ENCODE measurements at places on chromosomes 12 and 14.

GRCh38 chr14:60648934-60649874, at the start of gene SIX1:
Gene SIX1, minus strand, starts transcription at chr14:60649477. Its CDS starts 288 bp downstream, at chr14:60649189.
- DNase-seq, result no peak

DNA sequence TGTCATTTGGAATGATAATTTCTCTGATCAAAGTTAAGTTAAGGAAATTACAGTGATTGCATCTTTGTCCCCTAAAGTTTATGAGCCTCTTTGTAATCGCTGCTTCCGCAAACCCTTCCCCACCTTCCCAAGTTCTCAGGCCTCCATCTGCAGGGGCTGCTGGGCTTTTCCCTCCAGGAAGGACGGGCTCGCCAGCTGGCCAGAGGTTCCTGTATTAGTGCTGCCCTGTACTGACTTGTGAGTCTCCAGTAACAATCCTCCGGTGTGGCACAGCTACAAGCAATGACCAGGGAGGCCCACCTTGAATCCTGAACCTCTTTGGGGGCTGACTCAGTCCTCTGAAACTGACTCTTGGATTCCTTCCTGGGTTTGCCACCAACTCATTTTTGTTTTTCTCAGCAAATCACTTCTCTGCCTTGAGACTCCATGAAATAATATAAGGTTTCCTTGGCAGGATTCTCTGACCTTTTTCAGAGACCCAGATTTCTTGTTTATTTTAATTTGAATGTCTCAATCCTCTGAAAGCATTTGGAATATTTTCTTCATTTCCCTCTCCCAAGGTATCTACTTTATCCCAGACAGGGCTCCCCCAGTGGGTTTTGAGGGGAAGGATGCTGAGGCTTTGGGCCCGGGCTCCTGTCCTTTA, 398.6 kb downstream of the ZFP36L1 start:
- DNase-seq, result no peak

GRCh38 chr12:1080520-1081223, 89.6 kb downstream of the ERC1 start:
- no peak for DNase-seq

- DNase-seq, result no peak
These were observed 46.0 kb upstream of the DYNC1H1 start for GRCh38 chr14:101918065-101918989.

GRCh38 chr12:53231921-53232645, at the start of gene RARG:
Gene RARG, minus strand, starts transcription at chr12:53232209. Its CDS starts 4,664 bp downstream, at chr12:53227545.
- DNase-seq, result peak; percentile 69

DNA sequence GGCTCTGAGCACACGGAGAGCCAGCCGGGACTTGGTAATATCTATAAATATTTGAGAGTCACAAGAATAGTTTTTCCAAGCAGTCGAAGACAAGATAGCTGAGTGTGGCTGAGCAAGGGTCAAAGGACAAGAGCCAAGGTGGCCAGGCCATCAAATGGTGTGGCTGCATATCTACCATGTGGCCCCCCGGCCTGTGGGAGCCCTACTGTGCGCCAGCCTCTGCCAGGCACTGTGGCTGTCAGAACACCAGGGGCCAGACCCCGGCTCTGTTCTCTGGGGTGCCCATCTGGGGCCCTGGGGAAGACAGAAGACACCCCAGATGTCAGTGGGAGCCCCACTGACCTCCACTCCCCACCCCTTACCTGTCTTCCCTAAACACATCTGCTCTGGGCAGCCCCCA, 22.7 kb downstream of the BEGAIN start:
- DNase-seq, result no peak

DNA sequence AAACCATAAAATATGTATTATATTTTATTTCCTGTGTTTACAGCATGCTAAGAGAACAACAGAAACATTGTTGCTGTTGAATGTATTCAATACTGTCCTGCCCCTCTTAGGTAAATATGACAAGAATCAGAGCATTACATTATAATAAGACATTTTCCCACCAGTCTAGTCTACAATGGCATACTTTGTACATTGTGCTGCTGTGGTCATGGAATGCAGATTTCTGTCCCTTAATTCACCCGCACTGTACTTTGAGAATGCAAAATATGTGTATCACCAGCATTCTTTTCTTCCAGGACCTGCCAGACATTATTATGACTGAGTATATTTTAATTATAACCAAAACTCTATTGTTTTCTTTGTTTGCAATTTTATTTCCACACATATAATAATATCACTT, 16.5 kb upstream of the OR10AD1 start:
- no peak for DNase-seq

DNA sequence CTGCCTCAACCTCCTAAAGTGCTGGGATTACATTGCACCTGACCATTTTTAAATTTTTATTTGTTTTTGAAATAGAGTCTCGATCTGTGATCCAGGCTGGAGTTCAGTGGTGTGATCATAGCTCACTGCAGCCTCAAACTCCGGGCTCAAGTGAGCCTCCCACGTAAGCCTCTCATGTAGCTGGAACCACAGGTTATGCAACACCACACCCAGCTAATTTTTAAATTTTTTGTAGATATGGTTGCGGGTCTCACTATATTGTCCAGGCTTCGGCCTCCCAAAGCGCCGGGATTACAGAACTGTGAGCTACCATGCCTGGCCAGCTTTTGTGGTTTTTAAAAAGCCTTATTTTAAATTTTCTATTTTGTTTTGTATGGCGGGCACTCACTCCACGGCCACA, 2.2 kb upstream of the DRAM1 start:
- no peak for DNase-seq

DNA sequence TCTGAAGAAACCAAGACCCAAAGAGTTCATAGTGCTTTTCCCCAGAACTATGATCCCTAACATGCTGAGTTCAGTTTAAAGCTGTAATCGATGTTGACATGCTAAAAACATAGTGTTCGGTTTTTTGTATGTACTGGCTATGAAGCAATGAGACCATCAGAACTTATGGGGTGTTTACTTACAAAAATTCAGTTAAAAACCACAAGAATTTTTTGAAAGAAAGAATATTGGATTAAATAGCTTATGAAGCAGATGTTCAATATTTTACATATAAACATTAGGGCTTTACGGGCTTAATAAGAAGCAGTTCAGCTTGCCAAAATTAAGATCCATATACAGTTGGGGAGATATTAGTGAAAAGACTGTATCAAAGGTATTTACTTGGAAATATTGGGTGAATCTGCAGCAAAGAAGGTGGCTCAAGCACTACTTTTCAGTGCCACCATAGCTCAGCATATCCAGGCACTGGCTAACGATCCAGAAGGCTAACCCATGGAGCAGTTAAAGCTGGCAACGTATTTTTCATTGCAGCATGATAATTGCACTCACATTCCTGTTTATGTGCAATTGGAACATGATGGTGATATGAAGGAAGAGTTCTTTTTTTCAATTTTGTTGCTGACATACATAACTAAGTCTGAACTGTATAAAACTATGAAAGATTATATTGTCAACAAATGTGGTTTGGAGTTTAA, 125.9 kb downstream of the EFCAB11 start:
- no peak for DNase-seq

- DNase-seq, result no peak
These were observed 52.8 kb downstream of the ITPK1 start for GRCh38 chr14:93062890-93063289.

DNA sequence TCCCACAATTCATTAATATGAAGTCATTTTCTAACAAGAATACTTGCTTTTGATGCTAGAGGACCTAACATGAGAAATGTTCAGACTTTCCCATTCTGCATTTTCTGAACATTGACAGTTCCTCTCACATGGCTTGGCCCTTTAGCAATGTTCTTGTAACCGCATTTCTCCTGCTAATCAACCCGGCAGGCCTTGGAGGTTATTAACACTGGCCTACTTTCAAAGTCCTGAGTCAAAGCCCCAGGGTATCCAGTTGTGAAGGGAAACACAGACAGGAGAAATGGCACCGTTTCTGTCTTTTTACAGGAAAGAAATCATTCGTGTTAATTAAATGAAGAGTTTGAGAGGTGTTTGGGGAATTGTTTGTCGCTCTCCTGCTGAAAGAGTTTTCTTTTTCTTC, 446.5 kb upstream of the MIS18BP1 start:
- no peak for DNase-seq

GRCh38 chr12:29148596-29148910, 525 bp upstream of the FAR2 start:
- DNase-seq, result no peak

DNA sequence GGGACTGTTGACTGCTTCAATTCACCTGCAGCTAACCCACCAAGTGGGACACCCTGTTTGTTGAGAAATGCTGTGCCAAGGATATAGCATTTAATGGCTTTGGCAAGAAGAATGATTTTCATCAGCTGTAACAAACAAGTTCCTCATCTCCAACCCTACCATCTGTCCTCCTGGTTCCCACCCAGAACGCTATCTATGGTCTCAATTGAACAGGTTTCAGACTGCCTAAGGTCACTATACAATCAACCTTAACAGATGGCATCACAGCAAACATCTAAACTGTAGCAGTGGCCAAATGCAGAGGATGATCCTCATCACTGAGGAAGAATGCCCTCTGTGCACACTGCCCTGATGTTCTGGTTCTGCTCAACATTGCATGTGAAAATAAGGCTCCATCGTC, 546.2 kb upstream of the FOXG1 start:
- DNase-seq, result no peak

- DNase-seq, result no peak
These were observed 4.7 kb downstream of the LTB4R start for GRCh38 chr14:24315807-24316596.

GRCh38 chr12:40149673-40150260, 43.9 kb upstream of the SLC2A13 start:
- no peak for DNase-seq

Data from stimulated activated naive CD4-positive, alpha-beta T cell (primary cell).